ENCODE measurements at places on chromosomes 5 and 9.

- no peak for DNase-seq
Measured at GRCh38 chr9:103661663-103662062, 432.4 kb upstream of the SMC2 start.

DNA sequence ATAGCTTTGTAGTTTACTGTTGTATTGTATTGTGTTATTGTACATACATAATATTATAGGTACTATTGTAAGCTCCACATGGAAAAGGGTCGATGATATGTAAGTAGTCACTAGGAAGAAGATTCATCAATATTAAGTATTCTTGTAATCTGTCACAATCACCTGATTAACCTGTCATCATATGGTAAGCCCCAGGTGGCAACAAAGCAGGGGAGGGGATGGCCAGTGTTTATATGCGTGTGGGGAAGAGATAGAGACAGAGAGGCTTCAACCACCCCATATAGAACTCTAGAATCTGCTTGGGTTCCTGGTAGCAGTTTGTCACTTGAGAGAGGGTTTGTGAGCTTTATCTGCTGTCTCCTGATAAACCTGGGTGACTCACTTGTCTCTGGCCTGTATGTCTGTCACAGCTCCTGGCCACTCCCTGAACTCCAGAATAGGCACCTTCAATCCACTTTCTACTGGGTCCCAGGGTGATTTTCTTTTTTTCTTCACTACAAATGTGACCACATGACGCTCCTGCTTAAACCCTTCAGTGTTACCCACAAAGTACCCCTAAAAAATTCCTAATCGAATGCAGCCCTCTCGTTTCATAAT is 48.9 kb upstream of the CPEB4 start:
- no peak for DNase-seq

- DNase-seq: no peak
Measured at GRCh38 chr5:32421075-32421474, 23.5 kb downstream of the ZFR start.

DNA sequence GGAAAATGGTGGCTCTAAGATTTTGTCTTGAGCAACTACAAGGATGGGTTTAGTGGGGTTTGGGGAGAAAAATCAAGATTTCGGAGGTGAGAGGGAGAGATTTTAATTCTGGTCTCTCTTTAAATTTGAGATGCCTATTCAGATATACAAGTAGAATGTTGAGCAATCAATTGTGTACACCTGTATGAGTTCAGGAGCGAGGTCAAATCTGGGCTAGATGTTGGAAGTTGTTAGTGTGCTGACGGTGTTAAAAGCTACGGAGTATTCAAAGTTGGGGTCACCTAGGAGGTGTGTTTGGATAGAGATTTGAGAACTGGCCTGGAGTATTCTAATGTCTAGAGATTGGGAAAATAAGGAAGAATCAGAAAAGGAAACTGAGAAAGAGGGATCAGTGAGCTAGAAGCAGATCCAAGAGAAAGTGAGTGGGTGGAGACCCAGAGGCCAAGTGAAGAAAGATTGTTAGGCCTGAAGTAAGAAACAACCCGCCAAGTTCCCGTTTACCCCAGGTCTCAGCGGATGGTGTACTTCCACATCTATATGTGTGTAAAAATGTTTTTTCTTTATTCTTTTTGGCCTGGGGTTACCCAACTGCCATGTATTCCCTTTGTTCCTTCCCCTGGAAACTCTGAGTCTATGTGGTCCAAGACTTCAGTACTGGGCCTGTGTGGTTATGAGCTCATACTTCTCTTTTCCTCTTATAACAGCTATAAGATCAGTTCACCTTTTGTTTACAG is 11.9 kb upstream of the ARHGAP26 start:
- no peak for DNase-seq

DNA sequence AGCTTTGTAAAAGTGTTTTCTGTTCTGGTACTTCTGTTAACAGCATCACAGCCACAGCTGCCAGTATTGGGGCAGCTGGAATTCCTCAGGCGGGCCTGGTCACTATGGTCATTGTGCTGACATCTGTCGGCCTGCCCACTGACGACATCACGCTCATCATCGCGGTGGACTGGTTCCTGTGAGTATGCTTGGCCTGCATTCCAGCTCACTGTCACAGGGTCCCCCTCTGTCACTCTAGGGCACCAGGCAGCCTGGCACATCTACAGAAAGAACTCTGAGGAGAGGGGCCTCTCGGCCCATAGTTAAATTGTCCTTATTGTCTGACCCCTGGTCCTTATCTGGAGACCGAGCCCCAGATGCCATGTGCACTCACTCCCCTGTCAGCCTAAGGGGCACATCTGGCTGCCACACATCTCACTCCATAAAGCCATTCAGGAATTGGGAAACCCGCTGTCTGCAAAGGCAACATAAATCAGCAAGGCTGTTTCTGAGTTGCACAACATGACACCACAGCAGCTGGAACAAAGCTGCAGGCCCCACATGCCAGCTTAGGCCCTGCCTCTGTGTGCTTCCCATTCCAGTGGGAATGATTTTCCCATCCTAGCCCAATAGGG is 77.5 kb downstream of the SLC1A3 start:
- no peak for DNase-seq

DNA sequence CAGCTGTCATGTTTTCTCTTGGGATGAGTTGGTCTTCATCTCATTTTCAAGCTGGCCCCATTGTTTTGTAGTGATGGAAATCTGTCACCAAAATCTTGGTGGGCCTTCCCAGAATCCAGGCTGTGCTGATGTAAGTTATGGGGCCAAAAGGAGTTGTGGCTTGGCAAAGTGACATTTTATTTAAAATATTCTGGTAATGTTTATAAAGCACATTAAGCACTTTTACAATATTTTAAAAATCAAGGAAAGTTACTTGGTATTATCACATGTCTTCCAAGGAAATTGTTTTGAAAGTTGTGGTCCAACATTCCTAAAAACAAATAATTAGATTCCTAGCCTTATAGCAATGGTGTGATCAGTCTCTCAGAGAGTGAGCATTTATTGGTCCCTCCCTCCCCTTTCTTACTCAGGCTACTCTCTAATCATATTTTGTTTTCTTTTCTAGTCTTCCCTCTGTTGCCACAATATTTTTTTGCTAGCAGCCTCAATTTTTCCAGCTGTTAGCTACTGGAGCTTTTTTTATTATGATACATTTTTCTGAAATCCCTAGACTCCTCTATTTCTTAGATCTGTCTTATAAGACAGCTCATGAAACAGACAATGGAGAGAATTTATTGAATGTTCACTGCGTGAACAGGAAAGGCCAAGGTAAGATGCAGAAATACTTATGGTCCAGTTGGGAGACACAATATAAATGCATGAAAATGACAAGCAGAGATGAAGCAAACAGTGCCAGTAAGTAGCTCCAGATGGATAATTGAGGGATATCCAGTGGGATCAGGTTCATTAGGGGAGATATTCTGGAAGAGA is 408.1 kb upstream of the ZNF608 start:
- DNase-seq: no peak

DNA sequence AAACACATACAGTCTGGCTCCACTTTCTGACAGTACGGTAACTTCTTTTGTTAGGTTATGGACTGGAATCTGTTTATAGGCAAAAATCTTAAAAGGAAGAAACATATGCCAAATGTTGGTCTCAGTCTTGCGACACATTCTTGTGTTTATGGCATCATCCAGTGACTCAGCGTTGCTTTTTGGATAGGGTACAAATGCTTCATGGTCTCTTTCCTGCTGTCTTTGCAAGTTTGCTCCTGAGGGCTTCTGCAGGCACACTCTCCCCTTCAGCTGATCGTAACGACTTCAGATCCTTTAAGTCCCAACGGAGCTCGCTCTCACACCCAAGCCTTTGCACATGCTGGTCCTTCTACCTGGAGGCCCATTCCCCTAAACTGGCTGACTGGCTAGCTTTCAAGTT is 23.6 kb upstream of the TNFSF8 start:
- no peak for DNase-seq

DNA sequence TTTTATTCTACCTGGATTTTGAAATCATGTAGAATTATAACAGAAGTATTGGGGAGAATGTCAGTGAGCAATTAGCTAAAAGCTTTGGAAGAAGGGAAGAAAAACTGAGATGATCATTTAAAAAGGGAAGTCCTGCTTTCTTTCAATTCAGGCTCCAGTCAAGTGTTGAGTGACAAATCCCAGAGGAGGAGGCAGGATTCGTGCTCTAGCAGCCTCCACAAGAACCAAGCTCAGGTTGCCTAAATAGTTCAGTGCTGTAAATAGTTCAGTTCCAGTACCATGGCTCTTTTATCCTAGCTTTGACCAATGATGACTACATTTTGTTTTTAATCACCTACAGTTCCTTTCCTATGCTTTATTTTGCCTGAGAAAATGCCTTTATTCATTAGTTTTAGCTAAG is 204.9 kb upstream of the NREP start:
- no peak for DNase-seq

- no peak for DNase-seq
Measured at GRCh38 chr5:56112526-56113121, 117.9 kb upstream of the IL6ST start.

DNA sequence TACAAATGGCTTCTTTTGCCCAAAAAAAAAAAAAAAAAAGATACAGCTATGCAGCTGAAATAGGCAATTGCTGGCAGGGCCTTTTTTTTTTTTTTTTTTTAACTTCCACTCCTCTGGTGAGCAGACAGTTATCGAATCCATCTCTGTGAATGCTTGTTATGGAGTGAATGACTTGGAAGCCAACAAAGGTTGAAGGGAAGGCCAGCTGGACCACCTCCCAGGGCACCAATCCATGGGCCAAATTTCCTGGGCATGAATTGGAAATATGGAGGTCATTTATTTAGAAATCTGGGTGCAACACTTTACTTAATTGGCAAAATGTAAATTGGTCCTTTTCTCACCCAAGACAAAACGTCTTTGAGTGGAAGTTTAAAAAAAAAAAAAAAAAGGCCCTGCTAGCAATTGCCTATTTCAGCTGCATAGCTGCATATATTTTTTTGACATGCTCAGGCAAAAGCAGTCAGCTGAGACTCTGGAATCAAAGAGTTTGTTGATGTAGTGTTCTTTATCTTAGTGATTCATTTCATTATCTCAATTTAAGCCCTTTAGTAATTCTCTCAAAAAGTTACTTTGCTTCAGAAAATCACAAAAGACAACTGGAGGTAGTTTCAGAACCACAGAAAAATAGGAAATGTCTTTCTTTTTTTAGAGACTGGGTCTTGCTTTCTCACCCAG is 392.2 kb upstream of the KLF4 start:
- DNase-seq: no peak

- no peak for DNase-seq
Measured at GRCh38 chr5:42013561-42013960, 88.5 kb downstream of the FBXO4 start.

DNA sequence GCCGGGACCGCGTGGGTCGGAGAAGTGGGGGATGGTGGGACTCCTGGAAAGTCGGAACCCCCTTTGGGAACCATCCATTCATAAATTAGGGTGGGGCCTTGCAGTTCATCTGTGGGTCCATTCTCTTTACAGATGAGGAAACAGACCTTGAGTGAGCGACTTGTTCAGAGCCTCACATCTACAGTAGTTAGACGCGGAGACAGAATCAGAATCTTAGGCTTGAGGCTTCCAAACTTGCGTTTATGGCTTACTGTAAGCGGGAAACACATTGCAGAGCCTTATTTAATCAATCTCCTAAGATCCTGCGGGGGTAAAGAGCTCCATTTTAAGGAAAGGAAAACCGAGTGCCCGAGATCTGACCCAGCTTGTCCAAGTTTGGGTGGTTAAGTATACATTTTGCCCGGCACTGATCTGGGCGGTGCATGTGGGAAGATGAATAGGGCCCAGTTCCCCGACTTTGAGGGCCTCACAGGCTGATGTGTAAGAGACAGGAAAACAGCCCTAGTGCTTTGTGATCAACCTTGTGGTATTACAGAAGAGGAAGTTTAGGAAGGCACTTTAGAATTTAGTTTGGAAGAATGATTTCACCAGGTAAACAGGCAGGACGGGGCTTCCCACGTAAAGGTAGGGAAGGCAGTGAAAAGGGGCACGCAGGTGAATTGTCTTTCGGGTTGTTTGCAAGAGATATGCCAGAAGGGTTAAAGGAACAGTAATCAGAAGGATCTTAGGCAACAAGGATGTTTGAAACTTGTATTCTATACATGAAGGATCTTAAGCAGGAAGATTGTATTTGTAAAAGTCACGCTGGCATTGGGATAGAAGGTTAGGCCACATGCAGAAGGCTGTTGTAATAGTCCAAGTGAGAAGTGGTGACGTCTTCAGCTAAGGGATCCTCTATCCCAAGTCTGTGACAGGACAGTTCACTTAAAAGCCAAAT is 744 bp downstream of the TARS1 start:
- no peak for DNase-seq

- DNase-seq: no peak
Measured at GRCh38 chr5:137336565-137337120, 162.5 kb downstream of the SPOCK1 start.

DNA sequence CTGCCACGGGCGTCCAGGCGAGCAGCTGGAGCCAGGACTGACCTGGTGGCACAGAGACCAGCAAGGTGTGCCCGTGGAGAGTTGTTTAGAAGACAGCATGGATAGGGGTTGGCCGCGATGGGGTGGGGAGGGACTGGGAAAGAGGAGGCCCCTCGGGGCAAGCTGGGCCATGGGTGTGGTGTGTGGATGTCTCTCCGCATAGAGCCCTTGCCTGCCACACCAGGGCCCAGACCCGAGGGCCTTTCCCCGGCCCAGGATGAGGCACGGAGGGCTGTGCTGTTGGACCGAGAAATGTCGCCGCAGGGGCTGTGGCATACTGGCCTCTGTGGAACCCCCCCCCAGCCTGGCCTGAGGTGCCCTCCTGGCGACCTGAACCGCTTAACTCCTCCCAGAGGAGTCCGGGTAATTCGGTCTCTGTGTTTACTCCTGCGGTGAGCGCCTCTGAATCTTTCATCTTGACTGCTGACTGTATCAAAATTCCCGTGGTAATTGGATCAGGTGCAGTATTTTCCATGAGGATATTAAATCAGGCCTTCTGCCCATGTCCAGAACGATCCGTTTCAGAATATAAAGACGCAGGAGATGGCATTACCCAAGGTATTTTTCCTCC is 22.5 kb upstream of the LAMC3 start:
- DNase-seq: no peak

DNA sequence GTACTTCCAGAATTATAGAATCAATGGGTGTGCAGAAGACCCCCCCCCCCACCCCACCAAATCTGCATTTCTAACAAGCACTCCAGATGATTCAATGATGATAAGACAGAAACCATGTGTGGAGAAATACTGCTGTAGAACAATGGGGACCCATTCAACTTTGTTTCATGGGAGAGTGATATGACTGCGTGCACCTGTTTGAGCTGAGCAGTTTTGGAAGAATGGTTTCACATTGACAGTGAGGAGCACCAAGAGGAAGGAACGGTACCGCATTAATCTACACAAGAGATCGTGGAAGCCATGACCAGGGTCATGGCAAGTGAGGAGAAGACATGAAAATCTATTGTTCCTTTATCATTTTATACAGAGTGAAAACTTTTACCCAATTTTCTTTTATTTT is 202.7 kb downstream of the CD180 start:
- DNase-seq: no peak

All from pulmonary artery endothelial cell (primary cell).